Kidney glomerular epithelial cell (primary cell): ENCODE measurements at places on chromosomes 12 and 14.

GRCh38 chr12:55227643-55228042 lies 6.8 kb downstream of the OR10A7 start:
- DNase-seq = no peak

- no peak for DNase-seq
Measured at GRCh38 chr14:103341250-103342129, 7.5 kb downstream of the EIF5 start.

DNA sequence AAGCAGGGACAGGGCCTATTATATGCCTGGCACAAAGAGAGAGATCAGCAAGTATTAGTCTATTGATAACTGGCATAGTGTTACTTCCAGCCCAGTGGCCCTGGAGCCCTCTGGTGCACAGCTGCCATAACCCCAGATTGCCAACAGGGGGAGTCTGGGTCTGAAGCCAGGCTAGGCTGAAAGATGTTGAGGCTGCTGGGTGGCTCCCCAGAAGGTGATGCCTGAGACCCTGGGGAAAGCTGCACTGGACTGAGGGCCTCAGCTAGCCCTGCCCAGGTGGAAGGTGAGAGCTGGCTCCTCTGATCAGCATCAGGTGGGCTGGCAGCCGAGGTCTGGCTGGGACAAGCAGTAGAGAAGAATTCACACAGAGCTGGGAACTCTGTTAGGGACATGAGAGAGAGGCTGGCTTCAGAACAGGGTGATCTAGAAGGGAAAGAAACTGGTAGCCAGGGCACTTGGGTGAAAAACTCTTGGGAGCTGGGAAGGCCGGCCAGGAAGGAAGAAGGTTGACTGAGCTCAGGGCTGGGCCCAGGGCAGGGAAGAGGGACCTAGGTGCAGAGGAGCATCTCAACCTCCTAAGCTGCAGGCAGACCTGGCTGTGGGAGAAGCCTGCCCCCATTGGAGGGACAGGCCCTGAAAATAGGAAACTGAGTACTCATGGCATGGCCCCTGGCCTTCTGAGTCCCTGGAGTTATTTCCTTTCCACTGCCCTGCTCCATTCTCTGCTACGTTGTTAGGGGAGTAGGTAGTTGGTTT lies 3.9 kb downstream of the GZMH start:
- no peak for DNase-seq

- DNase-seq = no peak
Measured at GRCh38 chr12:99983456-99984258, 1.1 kb downstream of the ANKS1B start.

- no peak for DNase-seq
Measured at GRCh38 chr14:67483579-67484285, 4.8 kb downstream of the TMEM229B start.

GRCh38 chr12:86662464-86662863 lies 406.3 kb upstream of the MGAT4C start:
- DNase-seq = no peak

DNA sequence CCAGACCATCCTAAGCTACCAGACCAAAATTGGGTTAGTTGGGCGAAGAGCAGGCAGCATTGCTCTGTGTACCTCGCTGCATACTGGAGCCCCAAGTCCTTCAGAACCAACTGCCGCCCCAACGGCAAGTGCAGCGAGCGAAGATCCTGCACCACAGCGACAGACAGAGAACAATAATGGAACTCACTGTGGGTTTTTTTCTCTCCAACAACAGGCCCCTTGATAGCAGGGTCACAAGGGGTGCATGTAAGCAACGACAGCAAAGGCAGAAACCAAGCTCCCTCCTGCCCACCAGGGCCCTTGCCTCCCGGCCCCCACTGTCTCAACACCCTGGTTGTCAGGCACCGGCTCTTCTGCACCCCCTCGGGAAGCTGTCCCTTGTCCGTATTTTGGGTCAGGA lies 39.0 kb downstream of the RNF34 start:
- no peak for DNase-seq

DNA sequence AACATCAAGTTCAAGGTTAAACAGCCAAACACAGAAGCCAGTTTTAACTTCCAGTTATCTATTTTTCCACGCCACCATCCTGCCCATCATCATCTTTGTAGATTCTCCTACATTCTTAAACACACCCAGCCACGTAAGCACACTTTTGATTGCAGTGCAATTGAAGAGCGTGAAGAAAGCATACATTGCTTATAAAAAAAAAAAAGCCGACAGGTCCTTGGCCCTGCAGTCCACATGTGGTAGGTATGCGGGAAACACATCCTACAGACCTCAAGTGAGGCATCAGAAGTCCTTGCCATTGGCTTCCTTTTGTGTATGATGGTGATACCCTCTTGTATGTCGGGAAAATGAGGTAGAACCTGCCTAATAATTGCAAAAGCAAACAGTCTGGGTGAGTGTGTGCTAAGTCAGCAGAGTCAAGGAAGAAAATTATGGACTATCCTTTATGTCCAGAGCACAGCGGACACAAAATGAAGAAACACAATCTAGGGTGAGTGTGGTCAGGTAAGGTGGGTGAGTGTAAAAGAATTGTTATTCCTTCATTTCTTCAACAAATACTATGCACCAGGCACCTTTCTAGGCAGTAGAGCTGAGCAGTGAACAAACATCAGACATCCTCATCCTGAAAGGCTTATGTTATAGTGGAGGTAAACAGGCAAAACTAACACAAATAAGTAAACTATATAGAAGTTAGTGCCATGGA lies 51.5 kb downstream of the EID3 start:
- DNase-seq = no peak

- no peak for DNase-seq
Measured at GRCh38 chr14:81200054-81200453, 20.7 kb downstream of the GTF2A1 start.

- no peak for DNase-seq
Measured at GRCh38 chr12:95417372-95417771, 56.6 kb upstream of the METAP2 start.

GRCh38 chr14:36866867-36867266 lies 205.2 kb downstream of the PAX9 start:
- no peak for DNase-seq

DNA sequence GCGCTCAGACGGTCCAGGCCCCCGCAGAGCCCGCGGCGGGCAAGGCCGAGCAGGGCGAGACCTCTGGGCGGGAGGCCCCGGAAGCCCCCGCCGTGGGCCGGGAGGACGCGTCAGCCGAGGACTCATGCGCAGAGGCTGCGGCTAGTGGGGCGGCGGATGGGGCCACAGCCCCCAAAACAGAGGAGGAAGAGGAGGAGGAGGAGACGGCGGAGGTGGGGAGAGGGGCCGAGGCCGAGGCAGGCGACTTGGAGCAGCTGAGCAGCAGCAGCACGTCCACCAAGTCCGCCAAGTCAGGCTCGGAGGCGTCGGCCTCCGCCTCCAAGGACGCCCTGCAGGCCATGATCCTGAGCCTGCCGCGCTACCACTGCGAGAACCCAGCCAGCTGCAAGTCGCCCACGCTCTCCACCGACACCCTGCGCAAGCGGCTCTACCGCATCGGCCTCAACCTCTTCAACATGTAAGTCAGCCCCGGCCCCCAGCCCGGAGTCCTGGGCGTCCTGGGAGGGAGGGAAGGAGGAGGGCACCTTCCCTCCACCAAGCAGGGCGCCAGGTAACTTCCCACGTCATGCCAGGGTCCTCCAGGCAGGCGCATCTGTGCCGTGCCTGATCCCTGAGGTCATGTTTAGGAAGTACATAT lies 72.4 kb downstream of the IQSEC3 start:
- no peak for DNase-seq

GRCh38 chr12:42916143-42916542 lies 326.6 kb upstream of the PRICKLE1 start:
- DNase-seq = peak; percentile 93

DNA sequence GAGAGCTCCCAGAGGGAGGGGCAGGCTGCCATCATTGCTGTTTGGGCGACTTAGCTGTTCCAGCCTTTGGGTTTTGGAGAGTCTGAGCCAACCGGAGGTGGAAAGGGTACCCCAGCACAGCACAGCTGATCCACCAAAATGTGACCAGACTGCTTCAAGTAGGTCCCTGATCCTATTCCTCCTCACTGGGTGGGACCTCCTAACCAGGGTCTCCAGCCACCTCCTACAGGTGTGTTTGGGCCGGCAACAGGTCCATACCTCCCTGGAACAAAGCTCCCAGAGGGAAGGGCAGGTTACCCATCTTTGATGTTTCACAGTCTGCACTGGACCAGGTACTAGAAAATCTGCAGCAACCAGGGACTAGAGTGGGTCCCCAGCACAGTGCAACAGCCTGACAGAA lies 53.8 kb downstream of the CAND1 start:
- no peak for DNase-seq

GRCh38 chr12:98939350-98939749 lies 294.3 kb downstream of the APAF1 start:
- peak; percentile 26 for DNase-seq

- DNase-seq = no peak
Measured at GRCh38 chr12:111368291-111368787, 556 bp downstream of the PHETA1 start.

DNA sequence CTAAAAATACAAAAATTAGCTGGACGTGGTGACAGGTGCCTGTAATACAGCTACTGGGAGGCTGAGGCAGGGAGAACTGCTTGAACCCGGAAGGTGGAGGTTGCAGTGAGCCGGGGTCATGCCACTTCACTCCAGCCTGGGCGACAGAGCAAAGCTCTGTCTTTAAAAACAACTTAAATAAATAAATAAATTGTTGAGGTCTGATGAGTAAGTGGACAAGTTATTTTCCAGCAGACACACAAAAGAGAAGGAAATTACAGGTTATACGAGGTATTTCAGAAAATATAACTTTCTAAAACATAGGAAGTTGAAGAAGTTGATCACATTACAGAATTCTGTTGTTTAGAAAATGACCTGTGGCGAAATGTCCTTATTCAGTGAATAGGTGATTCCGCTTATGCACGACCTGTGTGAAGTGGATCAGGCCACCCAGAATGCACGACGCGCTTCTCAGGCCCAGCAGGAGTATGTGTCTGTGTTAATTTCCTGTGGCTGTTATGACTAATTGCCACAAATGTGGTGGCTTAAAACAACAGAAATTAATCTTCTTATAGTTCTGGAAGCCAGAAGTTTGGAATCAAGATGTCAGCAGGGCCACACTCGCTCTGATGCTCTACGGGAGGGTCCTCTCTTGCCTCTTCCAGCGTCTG lies 38.1 kb downstream of the P2RX7 start:
- DNase-seq = peak; percentile 46

GRCh38 chr14:59564366-59564765 lies 12.2 kb downstream of the CCDC175 start:
- no peak for DNase-seq

DNA sequence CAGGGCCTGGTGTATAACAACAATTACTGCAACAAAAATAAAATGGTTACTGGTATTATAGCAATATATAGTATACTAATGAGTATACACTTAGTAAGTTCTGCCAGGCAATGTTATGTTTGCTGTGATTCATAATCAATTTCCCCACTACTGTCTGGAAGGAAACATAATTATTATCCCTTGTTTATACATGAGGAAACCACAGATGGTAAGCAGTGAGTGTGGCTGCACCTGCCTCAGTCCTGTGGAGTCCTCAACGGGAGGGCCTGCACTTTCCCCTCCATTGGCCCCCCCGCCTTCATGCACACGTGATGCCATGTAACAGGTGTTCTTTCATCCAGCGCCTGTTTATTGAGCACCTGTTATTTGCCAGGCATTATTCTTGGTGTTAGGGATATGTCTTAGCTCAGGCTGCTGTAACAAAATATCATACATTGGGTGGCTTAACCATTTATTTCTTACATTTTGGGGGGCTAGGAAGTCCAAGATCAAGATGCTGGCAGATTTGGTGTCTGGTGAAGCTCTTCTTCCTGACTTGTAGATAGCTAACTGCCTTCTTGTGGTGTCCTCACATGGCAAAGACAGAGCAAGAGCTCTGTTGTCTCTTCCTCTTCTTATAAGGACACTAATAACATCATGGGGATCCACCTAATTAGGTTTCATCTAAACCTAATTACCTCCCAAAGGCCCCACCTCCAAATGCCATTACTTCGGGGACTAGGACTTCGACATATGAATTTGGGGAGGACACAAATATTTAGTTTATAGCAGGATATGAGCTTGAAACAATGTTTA lies 59.5 kb upstream of the CHGA start:
- no peak for DNase-seq

- peak; percentile 62 for DNase-seq
Measured at GRCh38 chr12:19198272-19198671, 68.7 kb downstream of the PLEKHA5 start.
